ENCODE measurements at places on chromosomes 3 and 15. TPM values are rescaled to one million over a fixed set of nuclear protein-coding genes. Genes with fewer than 3 reads are reported as not detected.

DNA sequence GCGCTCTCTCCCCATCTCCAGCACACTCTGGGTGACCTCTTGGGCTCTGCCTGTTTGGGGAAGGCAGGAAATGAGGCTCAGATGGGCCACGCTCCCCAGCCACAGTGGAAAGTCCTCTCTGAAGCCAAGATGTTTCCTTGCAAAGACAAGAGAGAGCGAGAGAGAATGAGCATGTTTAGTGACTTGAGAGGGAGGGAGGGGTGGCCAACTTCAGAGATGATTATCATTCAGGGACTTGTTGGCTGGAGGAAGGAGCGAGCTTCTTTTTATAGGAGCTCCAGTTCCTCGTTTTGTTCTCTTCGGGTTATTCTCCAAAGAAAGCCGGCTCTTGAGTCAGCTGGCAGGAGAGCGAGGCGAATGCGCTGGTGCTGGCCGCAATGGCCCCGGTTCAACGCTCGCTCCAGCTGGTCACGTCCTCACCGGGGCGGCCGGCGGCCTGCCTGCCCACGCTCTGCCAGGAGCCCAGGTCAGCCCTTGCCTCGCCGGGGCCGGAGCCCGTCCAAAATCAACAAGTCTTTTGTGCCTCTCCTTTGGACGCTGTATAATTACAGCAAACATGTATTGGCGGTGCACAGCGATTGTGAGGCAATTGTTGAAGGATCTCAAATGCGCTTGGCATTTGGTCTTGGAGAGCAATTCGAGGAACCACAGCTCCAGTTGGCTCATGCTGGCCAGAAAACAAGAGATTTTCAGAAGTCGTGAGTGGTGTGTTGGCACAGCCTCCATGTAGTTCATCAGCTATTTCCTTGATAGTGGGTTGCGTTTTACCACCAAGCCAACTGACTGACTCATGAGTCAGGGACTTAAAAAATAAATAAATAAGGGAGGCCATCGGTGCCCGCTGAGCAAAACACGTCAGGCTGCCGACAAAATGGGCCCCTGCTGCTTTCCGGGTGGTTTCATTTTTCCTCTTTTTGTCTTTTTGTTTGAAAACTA, 288.6 kb downstream of the UACA start:
- DNase-seq = peak; percentile 77

DNA sequence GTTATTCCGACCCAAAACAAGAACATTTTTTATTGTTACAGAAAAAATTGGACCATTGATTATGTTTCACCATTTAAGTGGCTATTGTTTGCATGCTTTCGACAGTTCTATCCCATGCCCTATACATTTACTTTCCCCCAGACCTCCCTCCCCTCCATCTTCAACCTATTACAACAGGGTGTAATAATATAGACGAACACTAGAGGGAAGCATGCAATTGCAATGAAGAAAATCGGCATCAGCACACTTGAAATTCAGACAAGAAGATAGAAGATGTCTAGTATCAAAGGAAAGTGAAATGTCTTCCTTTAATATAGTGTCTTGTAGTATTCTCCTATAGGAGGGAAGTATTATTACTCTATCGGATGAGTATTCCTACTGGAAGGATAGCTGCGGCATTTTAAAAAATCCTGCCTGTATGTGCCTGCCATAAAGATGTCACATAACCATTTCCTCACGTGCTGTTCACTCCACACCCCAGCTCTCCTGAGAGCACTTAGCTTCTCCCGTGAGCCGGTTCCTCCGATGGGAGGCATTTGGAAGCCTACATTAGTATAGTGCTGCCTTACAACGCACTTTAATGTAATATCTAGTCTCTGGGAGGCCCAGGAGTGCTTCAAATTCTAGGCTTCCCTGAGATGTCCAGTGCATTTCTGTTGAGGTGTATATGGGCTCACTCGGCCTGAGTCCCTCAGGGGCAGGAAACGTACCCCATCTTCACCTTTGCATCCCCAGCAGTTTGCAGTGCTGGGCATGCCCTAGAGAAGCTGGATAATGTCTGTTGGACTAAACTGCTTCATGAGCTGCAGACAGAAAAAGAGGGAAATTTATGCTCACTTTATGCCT, 17.8 kb upstream of the ERICH6 start:
- peak; percentile 42 for DNase-seq

- DNase-seq = no peak
These were observed 74.0 kb upstream of the TTBK2 start for GRCh38 chr15:42994546-42994945.

DNA sequence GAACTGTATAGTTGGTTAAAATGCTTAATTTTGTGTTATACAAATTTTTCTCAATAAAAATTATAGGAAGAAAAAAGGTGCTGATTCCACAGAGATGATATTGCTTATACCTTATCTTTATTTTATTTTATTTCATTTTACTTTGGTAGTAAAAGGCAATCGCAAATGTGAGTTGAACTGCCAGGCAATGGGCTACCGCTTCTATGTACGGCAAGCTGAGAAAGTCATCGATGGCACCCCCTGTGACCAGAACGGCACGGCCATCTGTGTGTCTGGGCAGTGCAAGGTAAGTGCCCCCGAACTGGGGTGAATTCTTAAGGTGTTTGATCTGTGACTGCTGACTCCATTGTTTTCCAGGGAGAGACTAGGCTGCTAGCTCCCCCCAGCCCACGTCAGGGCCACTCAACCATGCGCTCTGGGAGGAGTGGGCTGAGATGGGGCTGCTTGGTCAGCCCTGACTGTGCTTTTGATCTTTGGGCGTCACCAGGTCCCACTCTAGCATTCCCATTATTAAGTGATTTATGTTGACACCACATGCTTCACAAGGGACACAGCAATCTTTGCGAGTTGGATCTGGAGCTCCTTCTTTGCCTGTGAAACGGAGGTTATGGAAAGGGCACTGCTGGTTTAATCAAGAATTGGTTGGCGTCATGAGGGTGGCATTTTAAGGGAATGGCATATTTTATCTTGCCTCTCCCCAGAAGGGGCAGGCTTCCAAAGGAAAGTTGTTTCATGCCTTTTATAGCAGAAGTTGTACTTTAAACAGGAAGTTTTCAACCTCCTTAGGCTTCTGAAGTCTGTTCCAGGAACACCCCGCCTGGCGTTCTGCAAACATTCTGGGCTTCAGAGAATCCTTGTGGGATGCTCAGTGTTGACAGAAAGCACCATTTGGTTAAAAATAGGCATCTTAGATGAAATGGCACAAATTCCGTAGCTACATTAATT, 296.5 kb downstream of the THSD4 start:
- DNase-seq = no peak

GRCh38 chr3:107795514-107796094, 272.8 kb downstream of the BBX start:
- DNase-seq = no peak

- DNase-seq = no peak
These were observed 96.0 kb upstream of the MYZAP start for GRCh38 chr15:57495554-57496165.

DNA sequence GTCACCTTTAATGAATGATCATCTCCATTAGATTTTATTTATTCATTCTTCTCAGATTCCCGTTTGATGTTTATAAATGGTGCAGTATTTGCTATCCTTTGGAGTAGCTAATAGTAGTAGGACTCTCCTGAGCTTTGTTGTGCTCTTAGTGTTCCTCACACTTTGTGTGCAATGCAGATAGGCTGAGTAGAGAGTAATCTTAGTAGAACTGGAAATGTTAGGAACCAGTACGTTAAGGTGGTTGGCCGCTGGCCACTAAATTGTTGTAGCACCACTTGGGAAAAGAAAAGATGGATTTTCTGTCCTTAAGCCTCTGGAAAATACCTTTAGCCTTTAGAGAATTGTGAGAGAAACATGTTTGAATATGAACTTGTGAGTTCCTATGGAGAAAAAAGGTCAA, 19.9 kb upstream of the EBLN2 start:
- DNase-seq = no peak

- no peak for DNase-seq
These were observed 154.4 kb downstream of the RPLP1 start for GRCh38 chr15:69606921-69607500.

GRCh38 chr3:42756681-42757213, 16.3 kb downstream of the CCDC13 start:
- no peak for DNase-seq

The CFAP100 gene
- total RNA-seq = not detected

The EXD1 gene
- total RNA-seq = not detected

The PAQR5 gene
- 8.8 TPM for total RNA-seq

The SPATA12 gene
- 0.12 TPM for total RNA-seq
